ENCODE measurements at places on chromosomes 16 and 17.
A peak's percentile ranks its signal among the peaks of the same experiment; 100 is the strongest.

DNA sequence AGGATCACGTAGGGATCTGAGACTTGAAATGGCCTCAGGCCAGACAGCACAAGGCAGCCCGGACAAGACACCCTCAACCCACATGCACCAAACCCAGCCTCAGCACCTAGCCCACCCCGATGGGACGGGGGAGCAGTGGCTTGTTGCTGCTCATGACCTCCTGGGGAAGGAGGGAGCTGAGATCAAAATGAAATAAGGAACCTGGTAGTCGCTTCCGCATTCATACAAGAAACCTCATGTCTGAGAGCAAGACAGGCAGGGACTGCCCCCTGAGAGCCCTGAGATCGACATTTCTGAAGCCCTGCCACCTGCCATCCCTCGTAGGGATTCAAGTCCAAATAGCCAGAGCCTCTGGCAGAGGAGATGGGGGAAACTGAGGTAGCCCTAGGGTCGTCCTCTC lies 5.7 kb upstream of the CEP131 start:
- DNase-seq, result no peak

DNA sequence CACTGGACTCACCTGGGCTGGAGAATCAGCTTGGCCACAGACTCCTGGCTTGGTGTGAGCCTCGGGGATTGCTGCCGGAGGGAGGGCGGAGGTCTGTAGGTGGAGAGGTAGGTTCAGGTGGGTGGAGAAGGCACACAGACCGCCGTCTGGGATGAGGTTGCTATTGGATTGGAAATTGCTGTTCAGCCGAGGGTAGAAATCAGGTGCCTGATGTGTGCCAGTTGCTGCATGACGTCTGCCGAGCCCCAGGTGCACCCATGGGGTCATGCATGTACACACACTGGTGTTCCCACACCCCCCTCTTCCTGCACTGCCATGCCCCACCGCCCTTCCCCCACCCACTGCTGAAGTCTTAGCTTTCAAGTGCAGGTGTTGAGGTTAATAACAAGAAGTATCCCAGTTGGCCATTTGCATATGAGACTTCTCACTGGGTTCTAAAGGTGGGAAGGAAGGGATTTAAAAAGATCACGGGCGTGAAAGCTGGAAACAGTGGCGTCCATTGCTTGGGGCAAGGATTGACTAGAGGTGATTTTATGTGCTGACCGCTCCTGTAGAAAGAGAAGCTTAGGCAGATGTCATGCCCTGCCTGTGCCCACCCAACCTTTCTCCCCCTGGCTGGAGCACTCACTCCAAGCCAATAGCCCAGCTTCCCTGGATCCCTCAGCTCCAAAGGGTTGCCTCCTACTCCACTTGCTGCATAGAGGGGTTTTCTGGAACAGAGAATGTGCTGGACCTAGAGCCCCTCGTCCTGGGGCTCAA lies 193.6 kb downstream of the CCDC182 start:
- DNase-seq, result no peak

GRCh38 chr16:60127196-60127595 lies 1393.1 kb upstream of the GOT2 start:
- no peak for DNase-seq

- DNase-seq, result no peak
Observed at GRCh38 chr16:76899767-76900166, 291.2 kb upstream of the MON1B start.

- peak; percentile 43 for DNase-seq
Observed at GRCh38 chr17:2689411-2690164, 22.0 kb downstream of the CLUH start.

DNA sequence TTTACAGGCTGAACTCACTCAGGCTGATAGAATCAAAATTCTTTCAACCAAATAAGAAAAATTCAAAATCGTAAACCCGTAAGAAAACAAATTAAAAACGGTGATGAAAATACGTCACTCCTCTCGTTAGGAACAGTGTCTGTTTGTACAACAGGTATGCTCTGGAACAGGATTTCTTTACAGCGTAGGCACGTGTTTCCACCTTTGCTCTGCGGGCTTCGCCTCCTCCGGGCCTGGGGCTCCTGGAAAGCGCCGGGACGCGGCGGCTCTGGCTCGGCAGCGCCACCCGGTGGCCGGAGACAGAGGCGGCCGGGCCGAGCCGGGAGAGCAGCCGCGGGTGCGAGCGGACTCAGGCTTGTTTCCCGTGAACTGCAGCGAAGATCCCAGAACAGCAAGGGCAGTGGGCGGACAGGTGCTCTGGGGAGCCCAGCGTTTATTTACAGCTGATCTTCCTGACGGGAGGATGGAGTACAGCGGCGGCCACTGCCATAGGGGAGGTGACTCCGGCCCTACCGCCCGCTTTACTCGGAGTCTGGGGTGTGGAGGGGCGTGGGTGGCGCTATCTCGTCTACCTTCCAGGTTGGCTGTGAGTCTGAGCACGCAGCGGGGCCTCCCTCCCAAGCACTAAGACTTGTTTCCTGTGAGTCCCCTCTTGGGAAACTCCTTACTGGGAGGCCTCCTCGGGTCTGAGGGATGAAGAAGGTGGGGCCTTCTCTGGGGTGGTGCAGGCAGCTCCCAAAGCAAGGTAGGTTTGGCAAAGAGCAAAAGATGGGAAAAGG lies 40.5 kb upstream of the ATP2A3 start:
- DNase-seq, result peak; percentile 64

DNA sequence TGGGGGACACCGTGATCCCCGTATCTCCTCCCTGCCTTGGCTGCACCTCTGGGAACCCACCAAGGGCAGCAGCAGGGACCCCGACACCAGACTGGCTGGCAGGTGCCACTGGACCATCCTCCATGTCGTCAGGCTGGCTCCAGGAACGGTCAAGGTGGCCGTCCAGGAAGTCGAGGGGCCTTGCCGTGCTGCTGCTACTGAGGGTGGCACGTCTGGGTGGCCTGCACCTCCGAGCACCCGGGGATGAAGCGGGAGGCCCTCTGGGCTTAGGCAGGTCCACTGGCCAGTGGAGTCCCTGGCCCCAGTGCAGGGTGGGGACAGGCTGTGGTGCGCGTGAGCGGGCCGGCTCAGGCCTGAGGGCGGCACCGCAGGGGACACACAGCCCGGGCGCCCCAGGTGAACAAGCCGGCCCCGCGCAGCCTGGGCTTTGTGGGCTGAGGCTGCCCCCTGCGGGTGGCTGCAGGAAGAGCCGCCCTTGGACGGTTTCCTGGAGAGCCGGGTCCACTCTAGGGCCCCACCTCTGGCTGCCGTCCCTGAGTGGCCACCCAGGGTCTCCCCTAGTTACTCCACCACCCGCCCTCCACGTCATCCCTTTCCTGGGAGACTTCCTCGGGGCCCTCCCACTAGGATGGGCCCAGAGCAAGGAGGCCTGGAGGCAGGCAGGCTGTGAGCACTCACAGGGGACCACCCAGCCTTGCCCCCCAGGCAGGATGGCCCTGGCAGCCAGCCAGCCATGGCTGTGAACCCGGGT lies 42.8 kb upstream of the ZC3H18 start:
- peak; percentile 66 for DNase-seq

DNA sequence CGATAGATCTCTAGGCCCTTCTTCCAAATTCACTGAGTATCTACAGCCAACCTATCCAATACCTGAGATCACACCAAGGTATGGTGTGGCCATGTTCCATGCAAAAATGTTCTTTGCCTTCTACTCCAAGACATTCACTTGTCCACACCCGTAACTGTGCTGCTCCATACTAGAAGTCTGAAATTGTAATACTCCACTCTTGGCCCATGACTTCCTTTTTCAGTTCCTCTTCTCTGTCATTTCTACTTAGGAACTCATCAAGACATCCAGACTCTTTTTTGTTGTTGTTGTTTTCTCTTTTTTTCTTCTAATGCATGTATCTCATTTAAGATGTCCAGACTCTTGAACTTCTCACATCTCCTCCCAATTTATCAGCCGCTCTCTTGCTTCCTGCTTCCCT lies 42.5 kb upstream of the KSR1 start:
- no peak for DNase-seq

GRCh38 chr16:81280393-81280792 lies 34.4 kb upstream of the GAN start:
- DNase-seq, result no peak

- peak; percentile 25 for DNase-seq
Observed at GRCh38 chr17:11598274-11599221, at the start of gene DNAH9. TSS of gene DNAH9 (plus strand) at chr17:11598470. CDS start at chr17:11598499, 29 bp downstream.

DNA sequence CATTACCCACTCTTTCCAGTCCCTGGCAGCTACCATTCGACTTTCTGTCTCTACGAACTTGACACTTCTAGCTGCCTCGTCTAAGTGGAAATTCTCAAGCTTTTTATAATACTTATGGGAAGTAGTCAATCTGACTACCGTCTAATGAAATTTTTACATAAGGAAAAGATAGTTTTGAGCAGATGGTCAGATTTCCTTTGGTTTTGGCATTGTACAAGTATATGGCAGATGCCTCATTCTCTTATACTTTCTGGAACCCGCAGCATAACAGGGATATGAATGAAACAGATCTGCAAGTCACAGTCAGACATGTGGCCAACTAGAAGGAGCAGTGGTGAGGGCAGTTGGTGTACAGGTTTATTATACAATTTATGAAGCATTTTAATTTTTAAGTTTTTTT lies 146.0 kb downstream of the PITPNC1 start:
- no peak for DNase-seq

GRCh38 chr16:54928016-54928356 lies 2.7 kb upstream of the IRX5 start:
- DNase-seq, result no peak

GRCh38 chr16:55439101-55439690 lies 39.8 kb upstream of the MMP2 start:
- DNase-seq, result no peak

GRCh38 chr16:25916037-25916436 lies 224.3 kb downstream of the HS3ST4 start:
- DNase-seq, result no peak

DNA sequence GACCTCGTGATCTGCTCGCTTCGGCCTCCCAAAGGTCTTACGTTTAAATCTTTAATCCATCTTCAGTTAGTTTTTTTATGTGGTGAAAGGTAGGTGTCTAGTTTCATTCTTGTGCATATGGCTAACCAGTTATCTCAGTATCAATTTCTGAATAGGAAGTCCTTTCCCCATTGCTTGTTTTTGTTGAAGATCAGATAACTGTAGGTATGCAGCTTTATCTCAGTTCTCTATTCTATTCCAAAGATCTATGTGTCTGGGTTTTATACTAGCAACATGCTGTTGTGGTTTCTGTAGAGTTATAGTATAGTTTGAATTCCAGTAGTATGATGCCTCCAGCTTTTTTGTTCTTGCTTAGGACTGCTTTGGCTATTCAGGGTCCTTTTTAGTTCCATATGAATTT lies 65.2 kb downstream of the TNFRSF13B start:
- DNase-seq, result no peak

DNA sequence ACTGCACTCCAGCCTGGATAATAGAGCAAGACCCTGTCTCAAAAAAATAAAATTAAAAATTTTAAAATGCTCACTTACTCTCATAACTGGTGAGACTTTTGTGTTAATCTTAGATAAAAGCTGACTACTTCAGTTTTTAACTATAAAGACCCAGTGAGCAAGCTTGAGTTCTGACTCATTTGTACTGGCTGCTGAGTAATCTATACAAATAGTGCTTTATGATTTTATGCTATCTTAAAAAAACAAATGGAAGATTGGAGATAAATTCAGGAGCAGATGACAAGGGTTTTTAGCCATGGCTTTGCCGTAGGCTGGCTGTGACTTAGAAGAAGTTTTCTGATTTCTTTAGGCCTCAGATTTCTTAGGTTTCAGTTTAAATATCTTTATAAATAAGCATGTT lies 30.5 kb downstream of the SNTB2 start:
- DNase-seq, result no peak

GRCh38 chr16:87350681-87351319 lies 32.8 kb downstream of the FBXO31 start:
- DNase-seq, result no peak

DNA sequence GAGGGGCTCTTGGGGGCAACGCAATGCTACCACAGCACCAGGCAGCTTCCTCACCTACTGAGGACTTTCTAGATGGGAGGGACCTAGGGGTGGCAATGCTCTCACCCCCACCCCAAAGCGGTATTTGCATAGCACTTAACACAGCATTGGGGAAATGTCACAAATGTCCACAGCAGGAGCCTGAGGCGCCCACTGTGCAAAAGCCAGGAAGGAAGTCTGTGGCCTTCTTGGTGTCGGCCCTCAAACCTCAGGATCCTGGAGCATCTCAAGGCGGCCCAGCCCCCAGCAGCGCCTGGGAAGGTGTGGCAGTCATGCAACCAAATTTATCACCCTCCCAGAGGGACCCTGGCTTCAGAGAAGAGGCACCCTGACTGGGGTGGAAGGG lies 45.3 kb downstream of the WNT3 start:
- peak; percentile 35 for DNase-seq

GRCh38 chr16:14496047-14496770 lies 133.9 kb downstream of the PARN start:
- DNase-seq, result no peak

- peak; percentile 33 for DNase-seq
Observed at GRCh38 chr16:25155553-25156460, 44.3 kb downstream of the LCMT1 start.

DNA sequence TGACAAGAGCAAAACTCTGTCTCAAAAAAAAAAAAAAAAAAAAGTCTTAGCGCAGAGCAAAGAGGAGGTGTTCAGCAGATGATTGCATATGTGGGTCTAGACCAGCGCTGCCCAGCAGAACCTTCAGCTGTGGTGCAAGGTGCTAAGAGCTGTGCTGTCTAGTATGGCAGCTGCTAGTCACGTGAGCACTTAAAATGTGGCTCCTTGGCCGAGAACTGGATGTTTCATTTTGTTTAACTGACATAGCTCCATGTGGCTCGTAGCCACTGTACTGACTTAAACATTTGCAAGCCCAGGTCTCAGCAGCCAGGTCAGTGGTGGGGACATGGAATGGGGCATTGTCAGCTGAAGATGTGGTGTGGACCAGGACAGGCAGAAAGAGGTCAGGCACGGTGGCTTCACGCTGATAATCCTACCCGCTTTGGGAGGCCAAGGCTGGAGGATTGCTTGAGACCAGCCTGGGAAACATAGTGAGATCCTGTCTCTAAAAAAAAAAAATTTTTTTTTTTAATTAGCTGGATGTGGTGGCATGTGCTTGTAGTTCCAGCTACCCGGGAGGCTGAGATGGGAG lies 9.2 kb downstream of the C1QTNF1 start:
- no peak for DNase-seq

DNA sequence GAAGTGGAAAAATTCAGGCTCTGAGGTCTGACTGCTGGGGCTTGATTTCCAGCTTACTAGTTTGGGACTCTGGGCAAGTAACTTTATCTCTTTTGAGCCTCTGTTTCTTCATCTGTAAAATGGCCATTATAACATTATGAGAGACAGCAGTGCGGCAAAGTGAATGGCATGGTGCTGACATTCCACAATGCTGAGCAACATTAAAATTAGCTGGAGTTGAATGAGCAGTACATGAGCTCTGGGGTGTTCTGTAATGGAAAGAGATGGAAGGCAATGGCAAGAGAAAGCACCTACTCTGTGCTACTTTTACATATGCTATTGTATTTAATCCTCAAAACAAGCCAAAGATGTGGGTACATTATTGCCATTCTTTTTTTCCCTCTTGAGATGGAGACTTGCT lies 535.7 kb upstream of the CDH11 start:
- DNase-seq, result no peak

- no peak for DNase-seq
Observed at GRCh38 chr16:12347365-12347764, 370.8 kb downstream of the SNX29 start.

- DNase-seq, result no peak
Observed at GRCh38 chr16:55832773-55833691, at the start of gene CES1. TSS of gene CES1 (minus strand) at chr16:55833096. CDS start at chr16:55833055, 41 bp downstream.
